CD4-positive, alpha-beta T cell treated with Interferon gamma for 1 hour (primary cell): ENCODE measurements at places on chromosomes 2 and 18.

GRCh38 chr2:233115121-233115520 is 55.0 kb downstream of the INPP5D start:
- no peak for DNase-seq

DNA sequence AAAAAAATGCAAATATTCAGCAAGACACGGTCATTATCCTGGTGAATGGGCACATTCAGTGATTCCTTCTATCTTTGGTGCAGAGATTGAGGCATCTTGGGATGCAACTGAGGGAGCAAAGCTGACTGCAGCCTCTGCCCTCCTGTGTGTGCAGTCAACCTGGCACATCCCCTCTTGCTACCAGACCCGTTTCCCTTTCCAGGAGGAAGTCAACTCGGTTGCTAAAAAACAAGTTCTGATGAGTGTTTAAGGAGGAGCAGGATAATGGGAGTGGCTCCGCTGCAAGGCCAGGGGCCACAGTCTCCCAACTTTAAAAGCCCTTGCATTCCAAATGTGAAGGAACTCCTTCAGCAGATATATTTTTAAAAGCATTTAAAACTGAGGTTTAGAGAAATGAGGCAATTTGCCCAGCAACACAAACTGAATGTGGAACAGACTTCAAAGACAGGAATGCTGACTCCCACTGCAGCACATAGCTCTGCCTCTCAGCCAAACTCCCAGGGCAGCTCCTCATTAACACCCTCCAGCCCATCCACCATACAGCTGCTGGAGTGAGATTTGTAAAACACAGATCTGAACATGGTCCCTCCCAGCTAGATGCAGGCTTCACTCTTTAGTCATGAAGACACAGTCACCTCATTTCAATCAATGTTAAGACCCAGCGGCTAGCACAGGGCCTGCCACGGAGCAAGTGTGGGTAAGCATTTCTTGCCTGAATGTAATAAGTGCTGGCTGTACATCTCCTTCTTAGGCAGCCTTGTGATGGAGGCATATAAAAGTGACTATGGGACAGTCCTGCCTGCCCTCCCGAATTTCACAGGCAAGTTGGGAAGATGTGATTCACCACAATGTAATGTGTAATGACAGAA is 54.3 kb downstream of the VSNL1 start:
- no peak for DNase-seq

GRCh38 chr2:44957656-44958327 is 16.3 kb downstream of the SIX3 start:
- DNase-seq = no peak

GRCh38 chr2:73614105-73614504 is 28.1 kb downstream of the NAT8 start:
- DNase-seq = no peak

GRCh38 chr2:234550511-234551107 is 53.7 kb upstream of the ARL4C start:
- peak; percentile 54 for DNase-seq

DNA sequence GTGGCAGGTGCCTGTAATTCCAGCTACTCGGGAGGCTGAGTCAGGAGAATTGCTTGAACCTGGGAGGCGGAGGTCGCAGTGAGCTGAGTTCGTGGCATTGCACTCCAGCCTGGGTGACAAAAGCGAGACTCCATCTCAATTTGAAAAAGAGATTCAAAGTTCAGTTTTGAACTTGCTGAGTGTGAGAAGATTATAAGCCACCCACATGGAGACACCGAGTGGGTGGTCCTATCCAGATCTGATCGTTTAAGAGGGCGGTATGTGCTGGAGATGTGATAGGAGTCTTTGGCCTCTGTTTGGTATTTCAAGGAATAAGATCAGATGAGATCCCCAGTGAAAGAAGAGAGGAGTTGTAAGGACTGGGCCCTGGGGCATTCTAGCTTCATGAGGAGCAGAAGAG is 25.6 kb downstream of the RNF144A start:
- DNase-seq = no peak

DNA sequence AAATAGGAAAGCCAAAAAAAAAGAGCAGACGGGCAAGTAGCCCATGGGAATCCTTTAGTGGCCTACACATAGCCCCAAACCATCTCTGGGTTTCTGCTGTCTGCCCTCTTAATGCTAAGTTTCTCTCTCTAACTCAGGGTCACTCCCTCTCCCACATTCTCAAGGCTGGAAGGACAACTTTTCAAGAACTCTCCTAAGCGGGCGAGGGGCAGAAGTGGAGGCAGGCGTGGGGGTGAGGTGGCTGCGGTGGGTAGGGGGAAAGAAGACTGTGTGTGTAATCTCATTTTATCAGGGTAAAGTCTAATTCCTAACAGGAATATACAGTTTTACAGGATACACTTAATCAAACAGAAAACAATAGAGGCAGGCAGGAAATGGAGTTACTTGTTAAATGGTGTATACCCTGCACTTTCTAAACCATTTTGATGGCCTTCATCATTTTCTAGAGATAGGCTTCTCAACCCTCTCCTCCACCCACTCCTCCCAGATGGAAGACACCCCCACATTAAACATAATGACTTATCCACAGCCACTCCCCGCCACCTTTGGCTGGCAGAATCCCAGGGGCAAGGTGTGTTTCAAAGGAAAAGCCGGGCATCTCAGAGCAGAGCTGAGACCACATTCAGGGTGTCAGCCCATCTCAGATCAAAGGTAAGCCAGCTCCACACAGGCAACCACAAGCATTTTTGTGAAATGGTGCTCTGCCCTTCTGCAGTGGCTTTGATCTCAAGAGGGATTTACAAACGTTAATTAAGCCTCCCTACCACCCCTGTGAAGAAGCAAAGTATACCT is 6.8 kb downstream of the SMAD7 start:
- DNase-seq = no peak

- no peak for DNase-seq
Measured at GRCh38 chr2:100283724-100284501, 38.4 kb downstream of the LONRF2 start.

DNA sequence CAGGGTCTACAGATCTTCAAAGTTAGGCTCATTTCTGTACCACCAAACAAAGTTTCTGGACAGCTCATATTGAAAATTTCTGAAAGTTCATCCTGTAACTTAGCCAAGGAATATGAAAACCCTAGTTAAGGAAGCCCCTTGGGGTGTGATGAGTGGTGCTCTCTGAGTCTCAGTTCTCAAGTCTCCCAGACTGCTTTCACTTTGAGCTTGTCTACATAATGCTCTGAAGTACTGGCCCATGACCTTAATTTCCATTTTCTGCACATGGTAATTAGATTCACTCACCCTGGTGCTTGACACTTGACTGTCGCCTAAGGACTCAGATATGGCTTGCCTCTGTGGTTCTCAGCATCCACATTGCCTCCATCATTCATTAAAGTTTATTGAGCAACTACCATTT is 51.7 kb upstream of the SATB2 start:
- DNase-seq = no peak

GRCh38 chr2:241184901-241185300 is 3.6 kb upstream of the ANO7 start:
- no peak for DNase-seq

DNA sequence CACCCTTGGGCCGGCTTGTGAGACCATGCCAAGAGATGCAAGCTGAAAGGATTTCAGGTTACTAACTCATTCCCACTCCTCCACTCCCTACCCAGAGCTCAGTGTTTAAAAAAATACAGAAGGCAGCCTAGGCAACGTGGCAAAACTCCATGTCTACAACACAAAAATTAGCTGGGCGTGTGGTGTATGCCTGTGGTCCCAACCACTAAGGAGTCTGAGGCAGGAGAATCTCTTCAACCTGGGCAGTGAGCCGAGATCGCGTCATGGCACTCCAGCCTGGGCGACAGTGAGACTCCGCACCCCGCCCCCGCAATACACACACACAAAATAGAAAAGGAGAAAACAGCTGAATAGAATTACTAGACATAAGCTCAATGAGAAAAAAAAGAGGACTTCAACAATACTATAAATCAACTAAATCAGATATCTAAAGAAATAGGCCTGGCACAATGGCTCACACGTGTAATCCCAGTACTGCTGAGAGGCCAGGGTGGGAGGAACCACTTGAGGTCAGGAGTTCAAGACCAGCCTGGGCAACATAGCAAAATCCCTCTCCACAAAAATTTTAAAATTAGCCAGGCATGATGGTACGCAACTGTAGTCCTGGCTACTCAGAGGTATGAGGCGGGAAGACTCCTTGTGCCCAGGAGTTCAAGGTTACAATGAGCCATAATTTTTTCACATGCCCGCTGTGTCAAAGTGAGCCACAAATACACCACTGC is 10.1 kb downstream of the IWS1 start:
- no peak for DNase-seq

DNA sequence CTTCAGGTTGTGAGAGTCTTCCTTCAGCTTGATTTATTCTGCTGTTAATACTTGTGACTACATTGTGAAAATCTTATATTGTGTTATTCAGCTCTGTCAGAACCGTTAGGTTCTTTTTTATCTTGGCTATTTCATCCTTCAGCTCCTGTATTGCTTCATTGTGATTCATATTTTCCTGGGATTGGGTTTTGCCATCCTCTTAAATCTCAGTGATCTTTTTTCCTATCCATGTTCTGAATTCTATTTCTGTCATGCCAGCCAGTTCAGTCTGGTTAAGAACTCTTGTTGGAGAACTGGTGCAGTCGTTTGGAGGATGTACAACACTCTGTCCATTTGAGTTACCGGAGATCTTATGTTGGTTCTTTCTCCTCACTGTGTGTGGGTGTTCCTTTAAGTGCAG is 19.1 kb downstream of the MSTN start:
- no peak for DNase-seq

DNA sequence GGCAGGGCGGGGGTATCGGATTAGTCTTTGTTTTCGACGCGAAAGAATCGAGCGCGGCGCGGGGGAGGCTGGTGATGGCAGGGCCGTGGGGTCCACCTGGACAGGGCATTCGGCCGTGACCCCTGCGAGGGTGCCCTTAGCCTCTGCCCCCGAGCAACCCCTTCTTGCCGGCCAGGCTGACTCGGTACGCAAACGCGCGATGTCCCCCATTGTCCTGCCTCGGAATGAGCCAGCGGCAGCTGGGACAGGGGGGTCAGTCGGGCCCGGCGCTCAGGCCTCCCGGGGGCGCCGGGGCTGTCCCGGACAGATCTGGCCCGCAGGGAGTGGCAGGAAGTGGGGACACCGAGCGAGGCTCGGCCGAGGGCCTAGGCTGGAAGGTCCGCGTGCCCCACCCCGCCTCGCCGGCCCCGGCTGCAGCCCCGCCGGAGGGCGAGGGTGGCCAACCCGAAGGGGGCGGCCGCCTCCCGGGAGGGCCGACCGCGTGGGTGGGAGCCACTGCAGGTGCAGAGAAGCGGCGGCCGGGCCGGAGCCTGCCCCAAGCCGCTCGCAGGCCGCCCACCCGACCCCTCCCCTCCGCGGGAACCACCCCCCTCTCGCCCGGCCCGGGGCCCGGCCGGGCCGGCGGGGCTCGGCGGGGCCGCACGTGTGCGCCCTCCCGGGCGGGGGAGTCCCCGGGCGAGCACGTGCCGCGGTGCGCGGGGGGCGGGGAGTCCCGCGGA is at the start of gene TET3:
Gene TET3, plus strand, starts transcription at position 708 of the 719 bp plus-strand sequence. CDS start 1,494 bp downstream, outside the sequence.
- peak; percentile 80 for DNase-seq

DNA sequence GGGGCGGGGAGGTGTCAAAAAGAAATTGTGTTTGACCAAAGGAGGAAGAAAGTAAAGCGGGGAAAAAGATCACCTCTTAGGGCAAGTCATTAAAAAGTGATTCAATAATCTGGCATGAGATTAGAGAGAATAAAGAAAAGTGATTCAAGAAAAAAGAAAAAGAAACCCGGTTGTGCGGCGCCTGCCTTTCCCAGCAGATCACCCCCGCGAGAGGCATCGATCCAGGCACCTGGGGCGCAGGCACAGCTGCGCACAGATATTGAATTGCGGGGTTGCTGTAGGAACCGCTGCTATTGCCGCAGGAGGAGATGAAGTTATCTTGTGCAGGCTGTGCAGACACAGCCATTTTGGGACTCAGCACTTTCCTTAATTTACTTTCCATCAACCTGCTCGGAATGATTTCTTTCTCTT is 71.2 kb downstream of the PLB1 start:
- peak; percentile 41 for DNase-seq

DNA sequence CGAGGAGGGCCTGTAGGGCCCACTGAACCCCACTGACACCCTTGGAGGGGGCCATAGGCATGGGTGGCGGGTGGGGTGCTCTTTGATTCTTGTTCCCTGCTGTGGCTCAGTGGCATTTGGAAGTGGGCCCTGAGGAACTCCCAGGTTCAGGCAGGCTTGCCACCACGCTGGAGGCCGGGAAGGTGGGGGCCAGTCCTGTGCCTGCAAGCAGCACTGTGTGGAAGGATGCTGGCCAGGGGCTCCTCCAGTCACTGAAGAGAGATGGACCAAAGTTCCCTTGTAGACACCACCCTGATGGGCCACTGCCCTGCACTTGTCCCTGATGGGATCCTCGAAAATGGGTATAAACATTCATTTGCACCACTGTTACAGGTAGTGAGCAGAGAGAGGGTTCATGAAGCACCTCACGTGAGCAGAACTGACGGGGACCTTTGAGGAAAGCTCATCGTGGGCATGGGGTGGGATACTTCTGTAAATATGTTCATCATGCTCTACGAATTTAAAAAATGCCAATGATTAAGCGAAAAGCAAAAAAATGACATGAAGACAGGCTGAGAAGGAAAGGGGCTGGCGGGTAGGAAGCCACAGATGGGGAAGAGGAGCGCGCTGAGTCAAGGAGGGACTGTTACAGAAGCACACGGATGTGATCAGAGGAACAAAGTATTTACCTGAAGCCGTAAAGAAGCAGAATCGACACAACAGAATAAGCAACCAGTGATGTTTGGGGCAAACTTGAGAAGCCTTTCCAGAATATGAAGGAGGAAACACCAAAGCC is 45.2 kb upstream of the ASB1 start:
- DNase-seq = no peak

- no peak for DNase-seq
Measured at GRCh38 chr2:180169474-180169873, 162.4 kb upstream of the CWC22 start.

- no peak for DNase-seq
Measured at GRCh38 chr18:29373000-29373399, 1196.1 kb upstream of the CDH2 start.

- no peak for DNase-seq
Measured at GRCh38 chr2:238431456-238431855, 4.7 kb downstream of the ASB1 start.

DNA sequence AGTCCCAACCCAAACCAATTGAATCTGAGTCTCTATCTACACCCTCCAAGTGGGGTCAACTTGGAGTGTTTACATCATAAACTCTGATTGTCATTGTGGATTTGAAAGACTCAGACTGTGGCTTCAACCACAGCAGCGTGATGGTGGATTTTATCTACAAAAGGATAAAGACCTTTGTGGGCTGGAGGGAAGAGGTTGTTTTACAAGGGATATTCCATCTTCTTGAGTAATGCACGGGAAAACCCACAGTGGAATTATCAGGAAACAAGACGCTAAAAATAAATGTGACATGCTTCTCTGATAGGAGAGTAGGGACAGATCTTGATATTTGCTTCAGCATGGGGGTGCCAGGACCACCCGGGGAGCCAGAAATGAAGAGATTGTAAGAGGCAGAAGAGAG is 93.5 kb downstream of the LPIN1 start:
- no peak for DNase-seq

GRCh38 chr2:16475586-16475985 is 190.0 kb downstream of the CYRIA start:
- DNase-seq = no peak

GRCh38 chr2:79414690-79415089 is 98.2 kb upstream of the CTNNA2 start:
- DNase-seq = no peak
